ENCODE measurements at places on chromosomes 13 and 19. TPM values are rescaled to one million over a fixed set of nuclear protein-coding genes. Genes with fewer than 3 reads are reported as not detected.

Gene COL4A2
- total RNA-seq: not detected

GRCh38 chr13:100247937-100248336 lies 159.0 kb downstream of the PCCA start:
- no peaks in the 10 kb centered on the region for H3K36me3 ChIP-seq
- no peak overlapping the region for H3K4me3 ChIP-seq
- H3K27me3 ChIP-seq: no peaks in the 10 kb centered on the region
- no peaks in the 10 kb centered on the region for H3K4me1 ChIP-seq
- no peak overlapping the region for H3K27ac ChIP-seq

Gene TFPT
- total RNA-seq: 10.1 TPM

DNA sequence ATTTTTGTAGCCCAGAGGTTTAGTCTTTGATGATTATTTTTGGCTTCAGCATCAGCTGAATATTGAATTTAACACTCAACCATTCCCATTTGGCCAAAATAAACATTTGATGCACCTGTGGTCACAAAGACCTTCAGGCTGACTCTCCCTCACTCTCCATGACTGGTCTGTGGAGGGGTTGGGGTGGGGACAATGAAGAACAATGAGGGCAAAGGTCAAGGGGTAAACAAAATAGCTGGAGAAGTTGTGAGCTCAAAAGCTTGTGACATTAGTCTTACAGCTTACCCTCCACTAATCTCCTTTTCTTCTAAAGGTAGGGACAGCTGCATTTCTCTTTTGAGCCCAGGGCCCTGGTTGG lies 86.9 kb downstream of the SLC15A1 start:
- H3K4me3 ChIP-seq: no peak overlapping the region
- DNase-seq: no peak
- no peak overlapping the region for H3K27ac ChIP-seq
- peaks cover 3% of the 10 kb centered on the region for H3K4me1 ChIP-seq
- H3K27me3 ChIP-seq: no peaks in the 10 kb centered on the region
- H3K36me3 ChIP-seq: no peaks in the 10 kb centered on the region

GRCh38 chr19:3163230-3163886 lies 15.2 kb upstream of the S1PR4 start:
- peaks cover 19% of the 10 kb centered on the region for H3K4me1 ChIP-seq
- no peaks in the 10 kb centered on the region for H3K27me3 ChIP-seq
- H3K36me3 ChIP-seq: no peaks in the 10 kb centered on the region
- no peak overlapping the region for H3K27ac ChIP-seq
- H3K4me3 ChIP-seq: no peak overlapping the region

Gene ZNF613
- 1.3 TPM for total RNA-seq

Gene ZNF569
- total RNA-seq: 5.0 TPM

Gene ZNF700
- total RNA-seq: 14.5 TPM

GRCh38 chr13:111061358-111062045 lies 53.6 kb upstream of the ARHGEF7 start:
- H3K27me3 ChIP-seq: peaks cover 24% of the 10 kb centered on the region
- H3K27ac ChIP-seq: no peak overlapping the region
- DNase-seq: no peak
- no peaks in the 10 kb centered on the region for H3K36me3 ChIP-seq

DNA sequence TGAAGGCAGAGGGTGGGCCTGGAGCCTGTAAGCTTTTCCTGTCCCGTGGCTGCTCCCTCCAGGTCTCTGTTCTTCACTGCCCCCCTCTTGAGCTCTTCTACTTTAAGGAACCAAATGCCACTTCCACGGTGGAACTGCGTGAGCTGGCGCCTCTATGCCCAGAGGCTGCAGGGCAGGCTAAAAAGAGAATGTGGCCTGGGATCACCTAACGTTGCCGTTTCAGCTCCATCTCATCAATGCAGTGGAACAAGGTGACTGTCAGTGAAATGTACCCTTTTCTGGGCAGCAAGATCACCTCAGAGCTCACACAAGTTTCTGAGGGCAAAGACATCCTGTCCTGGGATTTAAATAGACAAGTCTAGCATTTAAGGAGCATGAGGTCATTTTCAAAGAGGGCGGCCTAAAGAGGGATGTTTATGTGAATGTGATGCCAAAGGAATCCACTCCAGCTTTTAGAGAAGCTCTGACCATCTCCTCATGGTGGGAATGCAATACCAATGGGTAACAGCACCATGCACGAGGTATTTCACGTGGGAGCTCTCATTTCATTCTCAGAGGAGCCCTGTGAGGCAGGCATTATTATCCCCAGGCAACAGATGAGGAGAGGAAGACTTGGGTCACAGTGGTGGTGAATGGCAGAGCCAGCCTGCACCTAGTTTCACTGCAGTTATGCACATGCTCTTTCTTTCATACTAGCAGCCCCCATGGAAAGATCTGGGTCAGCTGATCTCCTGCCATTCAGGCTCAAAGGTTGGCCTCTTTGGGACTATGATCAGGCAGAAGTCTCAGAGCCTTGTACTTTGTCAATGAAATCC lies 39.3 kb downstream of the RGCC start:
- peaks cover 85% of the 10 kb centered on the region for H3K4me1 ChIP-seq
- DNase-seq: no peak
- H3K27ac ChIP-seq: no peak overlapping the region
- H3K36me3 ChIP-seq: no peaks in the 10 kb centered on the region

Gene ZNF579
- total RNA-seq: 7.1 TPM

DNA sequence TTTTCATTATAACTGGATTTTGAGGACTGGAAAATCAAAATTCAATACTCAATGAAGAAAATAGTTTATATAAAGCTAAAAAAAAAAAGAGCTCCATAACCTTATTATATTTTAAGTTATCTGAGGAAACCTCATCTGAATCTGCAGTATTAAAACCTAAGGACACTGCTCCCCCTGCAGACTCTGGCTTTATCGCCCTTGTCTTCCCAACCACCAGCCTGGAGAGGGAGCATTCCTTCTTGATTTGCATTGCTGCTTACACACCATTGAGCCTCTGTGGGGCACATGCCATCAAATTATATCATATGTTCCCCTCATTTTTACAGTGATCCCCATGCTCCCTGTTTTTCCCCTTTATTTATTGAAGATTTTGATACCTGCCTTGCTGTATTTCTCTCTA lies 871.4 kb upstream of the GPC6 start:
- no peaks in the 10 kb centered on the region for H3K36me3 ChIP-seq
- H3K4me3 ChIP-seq: no peak overlapping the region

DNA sequence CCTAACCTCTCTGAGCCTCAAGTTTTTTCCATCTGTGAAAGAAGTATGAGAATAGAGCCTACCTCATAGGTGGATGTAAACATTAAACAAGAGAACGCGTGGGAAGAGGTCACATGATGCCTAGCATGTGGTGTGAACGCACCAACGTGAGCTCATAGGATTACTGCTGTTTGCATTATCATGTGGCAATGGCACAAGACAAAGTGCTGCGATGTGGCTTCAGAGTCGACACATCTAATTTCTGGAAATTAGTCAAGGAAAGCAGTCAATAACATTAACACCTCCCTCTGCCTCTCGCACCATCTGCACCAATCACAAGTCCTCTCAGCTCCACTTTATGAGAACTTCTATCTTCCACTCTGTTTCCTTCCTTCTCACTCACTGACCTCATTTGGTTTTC lies 489.7 kb downstream of the COG6 start:
- DNase-seq: no peak
- no peak overlapping the region for H3K4me3 ChIP-seq
- peaks cover 41% of the 10 kb centered on the region for H3K4me1 ChIP-seq
- H3K27me3 ChIP-seq: no peaks in the 10 kb centered on the region

DNA sequence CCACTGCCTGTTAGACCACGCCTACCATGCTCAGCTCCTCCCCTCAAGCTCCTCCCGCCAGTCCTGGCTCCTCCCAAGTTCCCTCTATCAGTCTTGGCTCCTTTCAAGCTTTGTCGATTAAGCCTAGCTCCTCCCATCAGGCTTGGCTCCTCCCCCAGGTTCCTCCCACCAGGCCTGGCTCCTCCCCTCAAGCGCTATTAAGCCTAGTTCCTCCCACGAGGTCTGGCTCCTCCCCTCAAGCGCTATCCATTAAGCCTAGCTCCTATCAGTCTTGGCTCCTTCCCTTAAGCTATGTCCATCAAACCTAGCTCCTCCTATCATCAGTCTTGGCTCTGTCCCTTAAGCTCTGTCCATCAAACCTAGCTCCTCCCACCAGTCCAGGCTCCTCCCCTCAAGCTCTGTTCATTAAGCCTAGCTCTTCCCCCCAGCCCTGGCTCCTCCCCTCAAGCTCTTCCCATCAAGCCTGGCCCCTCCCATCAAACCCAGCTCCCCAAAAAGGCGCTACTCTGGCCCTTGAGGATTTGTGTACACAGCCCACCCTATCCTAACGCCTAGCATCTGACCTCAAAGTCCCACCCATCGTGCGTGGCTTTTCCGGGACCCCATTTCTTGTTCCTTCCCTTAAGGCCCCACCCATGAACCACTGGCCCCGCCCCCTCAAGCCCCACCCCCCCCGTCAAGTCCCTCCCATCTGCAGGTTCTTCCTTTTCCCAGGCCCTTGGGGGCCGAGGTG lies 10.0 kb downstream of the CAMSAP3 start:
- peaks cover 2% of the 10 kb centered on the region for H3K4me1 ChIP-seq
- H3K27ac ChIP-seq: no peak overlapping the region
- H3K4me3 ChIP-seq: no peak overlapping the region
- H3K27me3 ChIP-seq: no peaks in the 10 kb centered on the region
- no peak for DNase-seq

Gene CADM4
- 0.36 TPM for total RNA-seq

- no peak overlapping the region for H3K27ac ChIP-seq
- H3K27me3 ChIP-seq: no peaks in the 10 kb centered on the region
- H3K4me3 ChIP-seq: no peak overlapping the region
- no peaks in the 10 kb centered on the region for H3K4me1 ChIP-seq
- no peaks in the 10 kb centered on the region for H3K36me3 ChIP-seq
- DNase-seq: no peak
Measured at GRCh38 chr13:31866099-31866498, 126.8 kb downstream of the RXFP2 start.

Gene ZNF71
- total RNA-seq: 2.2 TPM

DNA sequence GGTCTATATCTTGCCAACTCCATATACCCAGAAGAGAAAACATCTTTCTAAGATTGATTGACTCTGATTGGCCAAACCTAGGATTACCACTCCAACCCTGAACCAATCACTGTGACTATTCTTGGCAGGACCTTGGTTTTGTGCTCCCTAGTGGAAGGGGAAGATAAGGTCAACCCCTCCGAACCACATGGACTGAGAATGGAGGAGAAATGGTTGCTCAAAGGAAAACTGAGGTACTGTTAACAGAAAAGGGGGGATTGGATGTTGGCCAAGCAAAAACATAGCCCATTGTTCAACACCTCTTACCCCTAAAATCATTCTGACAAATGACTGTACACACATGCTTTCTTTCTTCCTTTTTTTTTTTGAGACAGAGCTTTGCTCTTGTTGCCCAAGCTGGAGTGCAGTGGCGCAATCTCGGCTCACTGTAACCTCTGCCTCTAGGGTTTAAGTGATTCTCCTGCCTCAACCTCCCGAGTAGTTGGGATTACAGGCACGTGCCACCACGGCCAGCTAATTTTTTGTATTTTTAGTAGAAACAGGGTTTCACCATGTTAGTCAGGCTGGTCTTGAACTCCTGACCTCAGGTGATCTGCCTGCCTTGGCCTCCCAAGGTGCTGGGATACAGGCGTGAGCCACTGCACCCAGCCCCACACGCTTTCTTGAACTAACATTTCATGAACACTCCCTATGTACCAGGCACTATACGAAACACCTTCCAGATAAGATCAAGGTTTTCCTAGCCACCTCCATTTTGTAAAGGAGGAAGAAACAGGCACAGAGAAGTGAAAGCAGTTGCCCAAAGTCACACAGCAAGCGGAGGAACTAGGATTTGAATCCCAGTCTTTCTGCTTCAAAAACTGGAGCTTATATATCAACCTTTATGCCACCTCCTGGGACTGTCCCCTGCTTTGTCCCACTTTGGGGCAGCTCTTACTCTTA lies 6.5 kb downstream of the MEIOSIN start:
- H3K36me3 ChIP-seq: no peaks in the 10 kb centered on the region
- H3K4me3 ChIP-seq: no peak overlapping the region
- H3K27me3 ChIP-seq: no peaks in the 10 kb centered on the region
- no peaks in the 10 kb centered on the region for H3K4me1 ChIP-seq
- DNase-seq: no peak

GRCh38 chr13:108220041-108220440 lies 1.8 kb downstream of the ABHD13 start:
- DNase-seq: peak; percentile 44
- no peak overlapping the region for H3K4me3 ChIP-seq
- H3K27me3 ChIP-seq: no peaks in the 10 kb centered on the region
- H3K27ac ChIP-seq: no peak overlapping the region
- peaks cover 30% of the 10 kb centered on the region for H3K4me1 ChIP-seq
- no peaks in the 10 kb centered on the region for H3K36me3 ChIP-seq

Gene FGF14
- not detected for total RNA-seq

- H3K4me1 ChIP-seq: no peaks in the 10 kb centered on the region
- no peak for DNase-seq
- no peak overlapping the region for H3K27ac ChIP-seq
- no peak overlapping the region for H3K4me3 ChIP-seq
- no peaks in the 10 kb centered on the region for H3K27me3 ChIP-seq
Measured at GRCh38 chr19:31674503-31675192, 325.4 kb upstream of the TSHZ3 start.

DNA sequence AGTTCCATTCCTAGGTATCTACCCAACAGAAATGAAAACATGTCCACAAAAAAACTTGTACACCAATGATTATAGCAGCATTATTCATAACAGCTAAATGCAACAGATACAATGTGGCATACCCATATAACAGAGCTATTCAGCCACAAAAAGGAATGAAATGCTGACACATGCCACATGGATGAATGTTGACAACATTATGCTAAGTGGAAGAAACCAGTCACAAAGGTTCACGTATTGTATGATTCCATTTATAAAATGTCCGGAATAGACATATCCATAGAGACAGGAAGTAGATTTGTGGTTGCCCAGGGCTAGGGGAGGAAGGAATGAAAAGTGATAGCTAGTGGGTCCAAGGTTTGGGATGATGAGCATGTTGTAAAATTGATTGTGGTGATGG lies 10.8 kb downstream of the CRYL1 start:
- no peaks in the 10 kb centered on the region for H3K27me3 ChIP-seq
- H3K4me3 ChIP-seq: no peak overlapping the region
- H3K36me3 ChIP-seq: peaks cover 18% of the 10 kb centered on the region
- no peaks in the 10 kb centered on the region for H3K4me1 ChIP-seq
- no peak overlapping the region for H3K27ac ChIP-seq

GRCh38 chr13:33578786-33579185 lies 239.2 kb upstream of the RFC3 start:
- H3K27ac ChIP-seq: no peak overlapping the region
- no peak for DNase-seq
- no peak overlapping the region for H3K4me3 ChIP-seq
- H3K27me3 ChIP-seq: no peaks in the 10 kb centered on the region
- no peaks in the 10 kb centered on the region for H3K36me3 ChIP-seq

DNA sequence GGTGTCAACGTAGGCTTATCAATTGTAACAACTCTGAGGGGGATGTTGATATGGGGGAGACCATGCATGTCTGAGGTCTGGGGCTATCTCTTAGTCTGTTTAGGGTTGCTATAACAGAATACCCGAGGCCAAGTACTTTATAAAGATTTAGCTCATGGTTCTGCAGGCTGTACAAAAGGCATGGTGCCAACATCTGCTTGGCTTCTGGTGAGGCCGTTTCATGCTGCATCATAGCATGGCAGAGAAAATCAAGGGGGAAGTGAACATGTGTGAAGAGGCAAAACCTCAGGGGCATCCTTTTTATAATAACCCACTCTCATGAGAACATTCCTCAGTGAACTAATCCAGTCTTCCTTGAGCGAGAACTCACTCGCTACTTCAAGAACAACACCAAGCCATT lies 353.8 kb downstream of the ENOX1 start:
- H3K4me3 ChIP-seq: no peak overlapping the region
- H3K27ac ChIP-seq: no peak overlapping the region
- no peak for DNase-seq

GRCh38 chr19:19597809-19598306 lies 20.6 kb downstream of the PBX4 start:
- peaks cover 96% of the 10 kb centered on the region for H3K4me1 ChIP-seq
- H3K36me3 ChIP-seq: peaks cover 30% of the 10 kb centered on the region
- no peak overlapping the region for H3K4me3 ChIP-seq
- no peak for DNase-seq
- H3K27me3 ChIP-seq: no peaks in the 10 kb centered on the region

Gene INSL3
- 7.6 TPM for total RNA-seq

Gene TLE2
- 23.9 TPM for total RNA-seq

All from CD4-positive, alpha-beta T cell (primary cell).